ENCODE measurements at places on chromosomes 12 and 14.

- DNase-seq: no peak
These were observed 188.8 kb downstream of the TTC7B start for GRCh38 chr14:90627478-90627877.

DNA sequence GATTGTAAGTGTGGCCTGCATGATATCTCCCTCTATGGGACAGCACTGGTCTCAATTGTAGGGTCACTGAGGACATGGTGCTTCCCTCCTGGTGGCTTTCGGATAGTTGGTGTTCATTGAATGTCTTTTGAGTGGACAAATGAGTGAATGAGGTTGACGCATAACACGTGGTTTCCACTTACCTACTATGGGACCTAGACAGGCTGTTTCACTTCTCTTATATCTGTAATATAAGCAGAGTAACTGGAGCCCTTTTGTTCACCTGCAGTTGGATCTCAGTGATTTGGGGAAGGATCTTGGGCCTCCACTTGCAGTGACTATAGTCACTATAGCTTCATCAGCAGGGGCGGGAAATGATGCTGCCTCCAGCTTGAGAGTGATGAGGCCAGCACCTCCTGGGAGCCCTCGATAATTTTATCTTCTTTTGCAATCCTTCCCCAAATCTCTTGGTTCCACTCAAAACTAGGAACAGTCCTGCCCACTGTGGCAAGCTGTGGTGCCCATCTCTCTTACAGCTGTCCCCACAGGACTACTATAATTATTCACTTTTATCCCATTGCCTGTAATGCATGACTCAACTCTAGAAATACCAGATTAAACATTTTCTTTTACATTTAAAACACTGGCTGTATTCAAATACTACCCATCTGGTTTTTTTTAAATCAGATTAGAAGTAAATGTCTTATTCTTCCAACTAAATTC is 242.9 kb downstream of the CHST11 start:
- DNase-seq: no peak

- no peak for DNase-seq
These were observed 196.0 kb downstream of the DUSP6 start for GRCh38 chr12:89156340-89156739.

DNA sequence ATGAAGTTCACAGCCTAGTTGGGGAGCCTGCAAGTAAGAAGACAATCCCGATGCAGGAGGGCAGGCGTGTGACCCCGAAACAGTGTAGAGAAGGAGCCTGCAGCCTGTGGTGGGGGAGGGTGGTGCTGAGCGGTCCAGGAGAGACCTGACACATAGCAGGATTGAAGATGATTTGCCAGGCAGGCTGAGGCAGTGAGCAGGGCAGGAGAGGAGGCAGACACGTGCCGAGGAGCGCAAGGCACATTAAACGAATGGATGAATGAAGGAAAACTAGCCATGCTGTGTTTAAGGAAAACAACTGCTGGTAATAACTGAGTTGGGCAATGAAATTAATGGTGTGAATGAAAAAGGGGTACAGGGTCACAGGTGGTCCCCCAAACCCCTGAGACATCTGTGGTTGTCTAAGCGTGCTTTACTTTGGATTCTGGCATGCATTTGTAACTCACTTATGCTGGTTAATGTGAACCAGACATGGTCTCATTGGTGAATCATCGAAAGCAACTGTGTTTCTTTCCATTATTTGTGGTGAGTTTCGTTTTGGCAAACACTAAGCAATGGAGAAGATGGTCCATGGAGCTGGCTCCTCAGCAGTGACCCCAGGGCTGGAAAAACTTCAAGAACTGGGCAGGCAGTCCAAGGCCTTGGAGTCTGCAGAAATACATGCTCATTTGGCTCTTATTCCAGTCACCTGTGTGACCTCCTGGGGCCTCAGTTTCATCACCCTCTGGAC is 96.9 kb upstream of the EVL start:
- peak; percentile 98 for DNase-seq

GRCh38 chr14:76293923-76294322 is 82.0 kb upstream of the ESRRB start:
- no peak for DNase-seq

DNA sequence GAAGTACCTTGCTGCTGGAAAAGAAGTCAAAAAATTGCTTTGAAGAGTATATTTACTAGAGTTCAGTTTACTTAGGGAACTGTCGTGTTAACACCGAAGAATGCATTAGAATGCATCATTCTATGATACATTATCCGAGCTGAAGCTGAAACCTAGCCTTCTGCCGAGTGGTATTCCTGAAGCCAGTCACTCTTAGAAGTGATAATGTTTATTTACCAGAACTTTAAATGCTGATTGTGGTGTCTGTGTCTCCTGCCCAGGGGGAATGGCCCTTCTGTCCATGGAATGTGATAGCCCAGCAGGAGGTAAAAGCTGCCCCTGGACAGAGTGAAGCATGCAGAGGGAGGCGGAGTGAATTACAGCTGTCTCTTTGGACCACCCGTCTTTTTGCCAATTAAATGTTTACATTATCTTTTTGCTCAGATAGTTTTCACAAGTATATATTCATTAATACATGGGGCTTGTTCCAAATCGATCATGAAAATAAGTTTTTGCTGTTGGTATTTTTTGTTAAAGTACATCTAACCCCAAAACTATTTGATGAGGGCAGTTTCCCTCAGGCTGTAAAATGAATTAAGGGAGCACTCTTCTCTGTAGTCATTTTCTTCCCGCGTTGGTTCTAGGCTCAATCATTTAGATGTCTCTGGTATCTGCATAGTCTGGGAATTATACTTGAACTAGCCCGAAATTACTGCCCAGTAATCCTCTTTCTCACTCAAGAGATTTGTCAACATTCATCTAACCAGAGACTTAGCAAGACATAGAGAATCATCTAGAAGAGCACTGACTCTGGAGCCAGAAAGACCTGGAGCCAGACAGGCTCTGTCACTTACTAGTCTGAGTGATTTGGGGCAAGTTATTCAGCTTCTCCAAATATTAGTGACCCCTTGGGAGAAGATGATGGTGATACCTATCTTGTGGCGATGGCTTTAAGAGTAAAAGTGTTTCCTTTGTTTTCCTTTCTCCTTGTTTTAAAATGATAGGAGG is 147.6 kb downstream of the CRADD start:
- DNase-seq: no peak

DNA sequence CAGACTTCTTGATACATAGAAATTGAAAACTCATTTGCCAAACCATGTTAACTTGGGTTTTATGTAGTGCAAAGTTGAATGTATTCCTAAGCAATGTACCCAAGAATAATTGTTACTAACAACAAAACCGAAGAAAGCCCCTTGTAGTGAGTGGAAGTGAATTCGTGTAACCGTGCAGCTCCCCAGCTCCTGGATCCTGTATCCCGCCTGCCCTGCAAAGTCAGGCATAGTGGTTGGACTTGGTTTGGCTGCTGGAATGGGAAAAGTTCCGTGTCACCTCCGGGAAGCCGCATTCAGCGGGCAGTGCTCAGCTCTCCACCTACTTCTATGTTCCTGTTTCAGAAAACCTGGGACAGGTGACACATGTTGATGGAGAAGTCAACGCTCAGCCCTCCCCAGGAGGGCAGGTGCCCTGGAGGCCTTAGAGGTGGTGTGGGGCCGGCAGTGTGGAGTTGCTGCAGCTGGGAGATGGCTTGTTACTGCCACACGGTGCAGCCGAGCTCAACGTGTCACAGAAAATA is 29.2 kb upstream of the C14orf180 start:
- no peak for DNase-seq

- DNase-seq: no peak
These were observed 11.8 kb downstream of the SLC39A5 start for GRCh38 chr12:56241424-56242303.

GRCh38 chr14:69675877-69676416 is 64.6 kb downstream of the SUSD6 start:
- DNase-seq: no peak

- no peak for DNase-seq
These were observed 48.9 kb downstream of the BDKRB1 start for GRCh38 chr14:96304956-96305355.

DNA sequence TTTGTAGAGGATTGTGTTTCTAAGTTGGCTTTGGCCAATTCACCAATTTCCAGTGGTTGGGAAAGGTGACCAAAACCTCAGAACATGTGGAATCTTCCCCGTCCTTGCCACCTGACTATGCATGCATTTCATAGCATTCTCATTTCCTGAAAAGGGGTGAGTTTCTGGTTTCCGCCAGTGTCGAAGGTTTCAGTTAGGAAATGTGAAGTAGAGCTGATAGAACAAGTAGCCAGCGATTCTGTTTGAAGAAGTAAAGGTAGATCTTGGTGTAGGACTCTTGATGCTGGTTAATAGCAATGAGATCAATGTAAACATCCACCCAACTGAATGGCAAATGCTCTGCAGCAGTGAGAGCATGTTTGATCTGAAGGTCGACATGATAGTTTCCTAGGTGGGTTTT is 15.9 kb downstream of the SMOC1 start:
- DNase-seq: no peak

DNA sequence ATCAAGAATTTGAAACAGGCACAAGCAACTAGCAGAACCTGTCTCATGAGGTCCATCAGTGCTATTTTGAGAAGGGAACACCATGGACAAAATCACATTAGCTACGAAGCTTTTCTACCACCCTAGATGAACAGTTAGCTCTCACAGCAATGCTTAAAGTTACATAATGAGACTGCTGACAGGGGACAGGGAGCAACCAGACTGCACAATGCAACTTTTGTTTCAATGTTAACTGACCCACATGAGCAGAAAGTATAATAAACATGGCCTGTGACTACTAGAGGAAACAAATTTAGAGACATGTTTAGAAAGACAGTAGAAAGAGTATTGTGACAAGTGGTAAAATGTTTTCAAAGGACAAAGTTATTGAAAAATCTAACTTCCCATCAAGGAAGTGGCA is 282.8 kb downstream of the CEP128 start:
- no peak for DNase-seq

DNA sequence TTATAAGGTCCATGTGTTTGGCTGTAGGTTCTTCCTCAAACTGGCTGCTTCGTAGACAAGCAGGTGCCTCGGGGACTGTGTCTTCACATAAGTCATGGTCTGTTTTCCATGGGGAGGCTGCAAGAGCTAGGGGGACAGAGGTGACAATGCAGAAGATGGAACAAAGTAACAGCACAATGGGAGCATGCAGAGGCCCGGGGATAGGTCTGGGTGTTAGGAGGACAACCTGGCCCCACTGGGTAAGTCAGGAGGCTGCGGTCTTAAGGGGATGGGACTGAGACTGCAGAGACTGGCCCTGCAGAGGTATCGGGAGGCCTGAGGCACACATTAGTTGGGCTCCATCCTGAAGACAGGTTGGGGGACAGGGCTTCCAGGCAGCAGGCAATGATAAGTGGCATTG is 88.9 kb downstream of the NTF3 start:
- DNase-seq: no peak

- DNase-seq: no peak
These were observed 43.8 kb downstream of the RESF1 start for GRCh38 chr12:32002848-32003493.

- DNase-seq: no peak
These were observed 22.1 kb upstream of the ITPK1 start for GRCh38 chr14:93137864-93138263.

- peak; percentile 35 for DNase-seq
These were observed 6.8 kb upstream of the HNF1A start for GRCh38 chr12:120971299-120972180.

DNA sequence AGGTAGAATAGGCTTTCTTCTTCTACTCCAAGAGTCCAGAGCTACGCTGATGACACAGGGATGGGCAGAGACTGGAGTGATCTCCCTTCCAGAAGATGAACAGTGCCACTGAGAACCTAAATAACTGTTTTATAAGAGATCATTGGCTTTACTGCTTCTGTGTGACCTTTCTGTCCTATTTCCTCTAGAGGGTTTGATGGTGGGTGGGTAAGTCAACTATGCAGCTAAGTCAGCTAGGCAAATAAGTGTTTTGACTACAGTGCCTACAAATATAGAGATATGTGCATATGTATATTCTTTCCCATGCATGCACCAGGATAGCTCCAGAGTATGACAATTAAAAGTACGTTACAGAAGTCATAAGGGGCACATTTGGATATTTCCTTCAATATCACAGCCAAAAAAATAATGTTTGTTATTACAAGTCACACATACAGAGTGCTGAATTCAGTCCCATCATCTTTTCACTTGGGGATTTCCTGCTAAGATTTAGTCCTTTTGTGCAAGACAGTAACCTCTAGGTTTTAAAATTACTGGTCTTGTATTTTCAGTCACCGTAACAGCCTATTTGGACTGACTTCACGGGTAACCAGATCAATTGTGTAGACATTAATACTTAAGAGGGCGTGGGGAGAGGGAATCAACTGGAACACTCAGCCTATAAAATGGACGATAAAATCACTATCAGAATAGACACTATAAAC is 412.6 kb upstream of the SOX5 start:
- no peak for DNase-seq

- DNase-seq: no peak
These were observed 5.8 kb downstream of the TNS2 start for GRCh38 chr12:53055471-53056266.

GRCh38 chr12:92719674-92720073 is 16.9 kb downstream of the PLEKHG7 start:
- no peak for DNase-seq

DNA sequence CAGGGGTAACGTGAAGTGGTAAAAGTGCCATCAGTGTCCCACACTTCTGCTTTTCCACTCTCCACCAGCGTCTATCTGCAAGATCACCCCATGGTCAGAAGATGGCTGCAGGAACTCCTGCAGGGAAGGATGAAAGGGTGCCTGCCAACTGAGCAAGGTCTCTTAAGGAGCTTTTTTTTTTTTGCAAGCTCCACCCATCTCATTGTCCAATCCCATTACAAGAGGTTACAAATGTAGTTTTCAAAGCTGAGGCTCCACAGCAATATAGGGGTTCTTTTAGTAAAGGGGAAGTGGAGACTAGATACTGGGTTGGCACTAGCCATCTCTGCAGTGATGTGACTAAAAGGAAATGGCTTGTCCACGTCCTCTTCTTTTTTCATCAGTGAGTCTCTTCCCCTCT is 5.9 kb upstream of the BHLHE41 start:
- no peak for DNase-seq

GRCh38 chr12:121214166-121214777 is 4.3 kb downstream of the P2RX4 start:
- DNase-seq: no peak

DNA sequence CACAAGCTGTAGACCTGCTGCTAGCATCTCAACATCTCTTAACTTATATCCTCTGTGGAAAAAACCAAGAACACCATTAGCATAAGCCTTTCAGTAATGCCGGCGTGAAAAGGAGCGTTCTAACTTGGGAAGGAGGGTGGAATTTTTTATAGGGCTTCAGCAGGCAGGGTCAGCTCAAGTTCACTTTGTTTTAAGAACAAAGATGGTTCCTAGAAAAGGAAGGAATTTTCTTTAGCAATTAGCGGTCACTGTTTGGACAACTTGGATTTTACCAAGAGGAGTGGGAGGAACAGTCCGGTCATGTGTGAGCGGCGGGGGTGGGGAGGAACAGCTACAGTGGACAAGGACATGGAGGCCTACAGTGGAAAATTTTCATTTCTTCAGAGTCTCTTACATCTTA is 35.9 kb downstream of the BBS10 start:
- no peak for DNase-seq

- peak; percentile 90 for DNase-seq
These were observed 58.7 kb downstream of the DRAM1 start for GRCh38 chr12:101935890-101936746.
